ENCODE measurements at places on chromosomes 11 and 22.
A peak's percentile ranks its signal among the peaks of the same experiment; 100 is the strongest.

DNA sequence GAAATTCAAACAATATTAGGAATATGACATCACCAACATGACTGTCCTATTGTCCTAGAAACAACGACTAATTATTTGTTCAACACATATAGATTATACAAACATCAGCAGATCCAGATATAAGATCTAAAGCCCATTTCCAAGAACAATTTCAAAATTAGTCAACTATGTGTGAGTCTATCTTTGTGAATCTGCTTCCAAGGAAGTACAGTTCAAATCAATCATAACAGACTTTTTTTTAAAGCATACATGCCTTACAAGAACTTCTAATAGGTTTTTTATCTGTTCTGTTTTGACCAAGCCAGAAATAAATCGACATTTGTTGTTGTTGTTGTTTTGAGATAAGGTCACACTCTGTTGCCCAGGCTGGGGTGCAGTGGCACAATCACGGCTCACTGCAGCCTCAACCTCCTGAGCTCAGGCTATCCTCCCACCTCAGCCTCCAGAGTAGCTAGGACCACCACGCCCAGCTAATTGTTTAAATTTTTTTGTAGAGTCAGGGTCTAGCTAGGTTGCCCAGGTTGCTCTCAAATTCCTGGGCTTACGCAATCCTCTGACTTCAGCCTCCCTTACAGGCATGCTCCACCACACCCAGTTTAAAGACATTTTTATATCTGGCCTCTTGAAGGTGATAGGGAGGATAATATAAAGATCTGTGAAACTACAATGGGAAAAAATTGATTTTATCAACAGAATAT lies 54.8 kb downstream of the DENND5A start:
- DNase-seq = no peak

DNA sequence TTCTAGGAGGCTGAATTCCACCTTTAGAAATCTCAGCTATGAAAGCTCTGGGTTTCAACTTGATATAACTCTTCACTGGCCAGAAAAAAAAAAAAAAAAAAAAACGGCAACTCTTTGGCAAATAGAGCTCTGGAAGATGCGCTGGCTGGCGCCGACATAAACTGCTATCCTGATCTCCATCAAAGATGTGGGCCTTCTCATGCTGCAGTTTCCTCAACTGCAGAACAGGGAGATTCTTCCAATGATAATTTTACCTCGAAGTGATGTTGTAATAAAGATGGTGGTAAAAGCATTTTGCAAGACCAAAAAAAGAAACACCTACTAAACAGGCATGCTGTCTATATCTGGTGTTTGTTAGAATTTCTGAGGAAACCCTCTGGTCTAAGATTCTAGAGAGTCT lies 20.3 kb downstream of the FLI1 start:
- no peak for DNase-seq

DNA sequence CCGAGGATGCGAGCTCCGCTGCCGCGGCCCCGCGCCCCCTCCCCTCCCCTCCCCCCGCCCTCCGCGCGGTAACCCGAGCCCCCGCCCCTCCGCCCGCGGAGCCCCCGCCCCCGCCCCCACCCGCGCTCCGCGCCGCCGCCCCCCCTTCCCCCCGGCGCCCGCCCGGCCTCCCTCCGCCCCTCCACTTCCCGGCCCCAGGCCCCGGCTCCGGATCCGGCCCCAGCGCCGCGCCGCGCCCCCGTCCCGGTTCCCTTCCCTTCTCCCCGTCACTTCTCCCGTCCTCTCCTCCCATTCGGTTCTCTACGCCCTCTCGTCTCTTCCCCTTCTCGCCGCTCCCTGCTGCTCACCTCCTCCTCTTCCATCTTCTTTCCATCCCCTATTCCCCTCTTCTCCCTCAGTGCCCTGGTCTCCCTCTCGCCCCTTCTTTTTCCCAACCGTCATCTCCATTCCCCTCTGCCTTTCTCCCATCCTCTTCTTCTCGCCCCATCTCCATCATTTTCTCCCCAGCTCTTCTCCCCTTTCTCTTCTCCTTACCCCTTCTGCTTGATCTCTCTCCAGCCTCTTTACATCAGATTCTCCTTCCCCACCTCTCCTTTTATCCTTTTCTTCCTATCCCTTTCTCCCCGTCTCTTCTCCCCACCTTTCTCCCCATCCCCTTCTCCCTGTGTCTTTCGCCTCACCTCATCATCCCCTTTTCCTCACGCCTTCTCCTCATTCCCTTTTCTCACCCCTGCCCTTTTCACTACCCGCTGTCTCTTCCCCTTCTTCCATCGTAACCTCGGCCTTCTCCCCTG lies at the start of gene DCHS1:
DCHS1 (minus strand) TSS at position 20 of the 794 bp plus-strand sequence. CDS start 14,196 bp downstream, outside the sequence.
- no peak for DNase-seq

- DNase-seq = no peak
These were observed 22.1 kb upstream of the MMP7 start for GRCh38 chr11:102552447-102553194.

- no peak for DNase-seq
These were observed 657.7 kb downstream of the OPCML start for GRCh38 chr11:132874638-132875037.

GRCh38 chr22:35629406-35630216 lies 12.5 kb upstream of the MB start:
- peak; percentile 26 for DNase-seq

GRCh38 chr11:460331-461199 lies 10.5 kb downstream of the PTDSS2 start:
- DNase-seq = no peak

GRCh38 chr22:27331526-27332281 lies 469.9 kb downstream of the MN1 start:
- no peak for DNase-seq

GRCh38 chr22:37752189-37753087 lies 55.3 kb upstream of the GCAT start:
- no peak for DNase-seq

- no peak for DNase-seq
These were observed 13.1 kb downstream of the MIAT start for GRCh38 chr22:26670459-26670858.

- peak; percentile 17 for DNase-seq
These were observed 99.4 kb downstream of the MIAT start for GRCh38 chr22:26756675-26757293.

DNA sequence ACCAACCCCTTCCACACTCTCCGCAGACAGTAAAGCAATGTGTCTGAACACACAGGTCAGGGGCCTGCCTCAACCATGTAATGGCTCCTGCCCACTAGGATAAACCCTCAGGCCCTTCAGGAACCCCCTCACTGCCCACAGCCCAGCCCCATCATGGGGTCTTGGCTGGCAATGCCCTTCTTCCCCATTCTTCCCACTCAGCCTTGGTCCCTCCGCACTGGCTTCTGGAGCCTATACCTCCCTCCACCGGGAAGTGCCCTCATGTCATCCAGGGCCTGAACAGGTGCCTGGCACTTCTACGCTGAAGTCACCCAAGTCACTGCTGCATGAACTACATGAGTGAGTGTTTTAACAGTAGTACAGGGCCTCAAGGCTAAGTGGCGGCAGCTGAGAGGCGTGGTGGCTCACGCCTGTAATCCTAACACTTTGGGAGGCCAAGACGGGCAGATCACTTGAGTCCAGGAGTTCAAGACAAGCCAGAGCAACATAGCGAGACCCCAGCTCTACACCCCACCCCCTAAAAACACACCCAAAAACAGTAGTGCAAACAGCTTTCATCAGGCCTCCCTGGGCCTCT lies 74.8 kb upstream of the PITPNB start:
- no peak for DNase-seq

- DNase-seq = peak; percentile 23
These were observed 68.4 kb downstream of the TCF20 start for GRCh38 chr22:42202048-42202447.

DNA sequence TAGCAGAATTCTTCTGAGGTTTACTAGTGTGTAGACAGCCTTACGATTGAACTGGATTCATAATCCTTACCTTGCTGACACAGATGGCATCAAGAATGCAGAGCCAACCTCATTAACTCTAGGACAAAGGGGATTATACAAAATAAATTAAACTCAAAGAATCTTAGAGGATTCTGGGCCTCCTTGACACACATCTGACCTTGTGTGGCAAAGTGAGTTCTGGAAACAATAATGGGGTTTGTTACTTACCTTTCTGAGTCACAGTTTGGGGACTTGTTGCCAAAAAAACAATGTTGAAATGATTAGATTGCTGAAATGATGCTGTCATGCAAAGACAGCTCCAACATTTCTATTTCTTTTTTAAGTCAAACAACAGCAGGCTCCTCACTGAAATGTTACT lies 179.1 kb upstream of the ISX start:
- no peak for DNase-seq

DNA sequence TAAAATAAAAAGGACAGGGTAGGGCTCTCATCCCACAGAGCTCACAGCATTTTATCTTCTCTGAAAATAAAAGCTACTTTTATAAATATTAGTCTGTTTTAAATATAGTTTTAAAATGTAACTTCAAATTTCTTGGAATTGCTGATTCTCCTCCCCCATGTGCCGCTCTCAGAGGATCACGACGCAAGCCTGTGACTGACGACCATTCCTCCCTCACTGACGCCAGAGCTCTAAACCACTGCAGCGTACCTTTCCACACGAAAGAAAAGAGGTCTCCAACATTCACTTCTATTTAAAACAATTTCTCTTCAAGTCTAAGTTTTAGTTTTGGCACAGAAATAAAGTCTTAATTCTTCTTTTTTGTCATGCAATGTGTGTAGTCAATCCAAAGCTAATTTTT lies 9.3 kb downstream of the TOLLIP start:
- no peak for DNase-seq

Measured in activated gamma-delta T cell treated with Interleukin-2 at 50 U/mL for 16 hours (primary cell).